ENCODE measurements at places on chromosomes 5 and 9.

GRCh38 chr5:142998316-142999020, 228.3 kb downstream of the ARHGAP26 start:
- DNase-seq = no peak

DNA sequence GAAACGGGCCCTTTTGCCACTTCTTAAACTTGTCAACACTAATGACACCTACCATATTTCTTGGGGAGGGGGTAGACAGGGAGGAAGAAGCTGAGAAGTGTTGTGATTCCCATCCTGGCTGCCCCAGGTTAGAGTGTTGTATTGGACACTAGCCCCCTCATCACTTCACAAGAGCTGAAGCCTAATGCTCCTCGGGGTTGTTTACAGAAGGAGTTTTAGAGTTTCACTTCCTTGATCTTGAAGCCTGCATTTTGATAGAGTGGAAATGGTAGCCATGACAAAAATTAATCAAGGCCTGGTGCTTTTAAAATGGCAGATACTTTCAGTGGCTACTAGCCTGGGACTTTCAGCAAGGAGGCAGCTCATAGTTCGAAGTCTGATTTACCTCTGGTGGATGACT, 11.0 kb upstream of the FAM120AOS start:
- DNase-seq = no peak

GRCh38 chr5:147310059-147310704, 75.4 kb downstream of the STK32A start:
- DNase-seq = peak; percentile 27

GRCh38 chr5:37071901-37072581, 177.1 kb downstream of the CPLANE1 start:
- no peak for DNase-seq

GRCh38 chr9:35892051-35892450, 14.0 kb upstream of the HRCT1 start:
- no peak for DNase-seq
